A549 (cell line): ENCODE measurements at places on chromosomes 13 and 19. TPM values are rescaled to one million over a fixed set of nuclear protein-coding genes. Genes with fewer than 3 reads are reported as not detected.
A peak's percentile ranks its signal among the peaks of the same experiment; 100 is the strongest.

- no peak for DNase-seq
Measured at GRCh38 chr19:2926341-2927031, 18.3 kb downstream of the ZNF77 start.

DNA sequence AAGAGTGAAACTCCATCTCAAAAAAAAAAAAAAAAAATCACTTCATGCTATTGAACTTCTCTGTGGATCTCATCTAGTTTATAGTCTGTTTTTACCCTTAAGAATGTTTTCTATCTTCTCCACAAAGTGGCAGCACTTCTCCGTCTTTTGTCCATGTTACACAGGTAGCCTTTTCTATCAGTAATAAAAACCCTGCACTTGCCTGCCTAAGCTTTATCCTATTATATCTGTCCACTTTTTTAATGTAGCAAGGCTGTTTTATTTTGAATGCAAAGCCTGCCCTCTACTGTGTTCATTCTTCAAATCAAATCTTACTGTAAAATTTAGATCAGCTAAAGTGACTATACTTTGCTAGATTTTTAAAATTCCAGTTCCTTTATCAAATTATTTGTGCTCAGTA lies 124.0 kb downstream of the STOML3 start:
- DNase-seq, result peak; percentile 1

- no peak for DNase-seq
Measured at GRCh38 chr13:59691501-59692066, 472.1 kb downstream of the DIAPH3 start.

GRCh38 chr19:48737360-48737998 lies 2.9 kb downstream of the RASIP1 start:
- peak; percentile 68 for DNase-seq

- no peak for DNase-seq
Measured at GRCh38 chr13:50378509-50379044, 363.3 kb downstream of the KCNRG start.

- DNase-seq, result peak; percentile 92
Measured at GRCh38 chr19:1183543-1184172, 9.6 kb upstream of the SBNO2 start.

DNA sequence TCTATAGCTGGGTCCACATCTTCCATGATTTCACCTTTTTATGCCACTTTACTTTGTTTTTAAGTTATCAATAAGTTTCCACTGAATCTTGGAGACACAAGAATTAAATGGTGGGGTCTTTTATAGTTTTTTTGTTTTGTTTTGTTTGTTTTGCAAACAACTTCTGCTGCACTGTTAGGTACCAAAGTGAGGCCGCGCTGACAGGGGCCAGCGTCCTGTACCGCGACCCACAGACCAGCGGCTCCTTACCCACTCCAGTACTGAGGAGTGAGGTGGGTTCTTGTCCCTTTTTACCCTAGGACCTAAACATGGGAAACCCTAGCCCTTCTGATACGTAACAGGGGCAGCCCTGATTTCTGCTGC lies 75.8 kb upstream of the MCF2L start:
- DNase-seq, result no peak

GRCh38 chr13:59890054-59890453 lies 273.7 kb downstream of the DIAPH3 start:
- DNase-seq, result no peak

- DNase-seq, result no peak
Measured at GRCh38 chr13:46726347-46726746, 70.6 kb downstream of the ESD start.

DNA sequence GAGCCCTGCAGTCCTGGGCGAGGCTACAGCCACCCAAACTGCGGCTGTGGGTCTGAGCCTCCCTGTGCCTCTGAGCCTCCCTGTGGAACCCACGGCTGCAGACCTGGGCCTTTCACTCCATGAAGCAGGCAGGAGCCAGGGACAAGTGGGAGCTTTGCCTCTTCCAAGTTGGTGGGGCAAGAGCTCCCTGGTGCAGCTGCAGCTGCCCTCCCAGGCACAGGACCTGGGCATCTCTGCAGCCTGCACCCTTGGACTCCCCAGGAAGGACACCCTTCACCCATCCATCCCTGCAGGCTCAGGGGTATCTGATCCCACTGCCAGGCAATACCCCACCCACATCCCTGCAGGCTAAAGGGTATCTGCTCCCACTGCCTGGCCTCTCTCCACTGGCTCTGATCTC lies 2.3 kb downstream of the TEX26 start:
- no peak for DNase-seq

GRCh38 chr19:51440846-51441409 lies 17.3 kb downstream of the SIGLEC8 start:
- DNase-seq, result peak; percentile 24

DNA sequence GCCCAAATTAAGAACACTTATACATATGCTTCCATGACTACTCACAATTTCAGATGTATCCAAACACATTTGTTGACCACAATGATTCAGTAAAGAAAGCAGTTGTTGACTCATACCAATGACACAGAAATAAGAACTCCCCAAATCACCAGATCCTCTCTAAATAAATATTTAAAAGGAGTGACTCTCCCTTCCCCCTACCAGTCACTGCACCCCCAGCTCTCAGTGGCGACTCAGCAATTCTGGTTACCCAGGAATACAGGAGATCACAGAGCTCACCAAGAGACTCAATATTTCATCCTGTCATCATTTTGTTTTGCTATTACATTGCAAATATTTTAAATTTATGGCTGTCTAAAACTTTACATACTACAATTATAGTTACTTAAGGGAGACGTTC lies 131.5 kb downstream of the RGCC start:
- DNase-seq, result peak; percentile 35

DNA sequence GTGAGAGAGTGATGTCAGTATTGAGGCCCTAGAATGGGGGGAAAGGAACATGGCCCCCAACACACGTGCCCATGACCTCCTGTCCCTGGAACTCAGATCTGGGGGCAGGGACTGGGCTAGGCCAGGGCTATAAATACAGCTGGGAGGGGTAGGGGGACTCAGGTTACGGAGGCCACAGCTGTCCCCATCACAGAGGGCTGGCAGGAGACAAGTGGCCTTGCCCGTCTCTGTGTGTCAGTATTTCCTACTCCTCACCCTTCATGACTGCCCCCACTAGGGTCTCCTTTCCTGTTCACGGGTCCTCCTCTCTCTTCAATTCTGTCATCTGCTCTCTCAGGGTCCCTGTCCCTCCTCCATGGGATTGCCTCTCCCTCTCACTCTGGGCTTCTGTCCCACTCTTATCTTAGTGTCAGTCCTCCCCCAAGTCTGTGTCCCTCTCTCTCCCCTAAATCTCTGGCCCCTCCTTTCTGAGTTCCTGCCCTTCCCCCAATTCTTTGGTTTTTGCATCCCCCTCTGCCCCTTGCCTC lies 687 bp upstream of the HRC start:
- no peak for DNase-seq

DNA sequence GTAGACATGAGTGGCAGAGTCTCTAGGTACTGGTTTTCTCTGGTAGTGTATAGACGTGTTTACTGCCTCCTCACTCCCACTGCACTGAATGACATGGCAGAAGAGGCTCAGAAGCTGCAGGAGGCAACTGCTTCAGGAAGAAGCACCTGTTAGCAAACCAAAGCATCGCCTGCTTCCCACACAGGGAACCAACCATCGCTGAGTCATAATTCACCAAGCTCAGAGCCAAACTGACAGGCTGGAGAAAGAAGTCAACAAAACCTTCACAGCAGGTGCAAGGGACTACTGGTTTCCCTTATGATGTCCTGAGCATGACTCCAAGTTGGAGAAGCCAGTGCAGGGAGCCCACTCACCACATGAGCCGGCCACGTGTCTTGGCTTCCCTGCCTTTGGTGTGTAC lies 69.8 kb downstream of the KCTD12 start:
- DNase-seq, result no peak

GRCh38 chr19:18649371-18650020 lies 12.7 kb downstream of the KLHL26 start:
- no peak for DNase-seq

- DNase-seq, result no peak
Measured at GRCh38 chr19:31970027-31970461, 375.4 kb upstream of the ZNF507 start.

DNA sequence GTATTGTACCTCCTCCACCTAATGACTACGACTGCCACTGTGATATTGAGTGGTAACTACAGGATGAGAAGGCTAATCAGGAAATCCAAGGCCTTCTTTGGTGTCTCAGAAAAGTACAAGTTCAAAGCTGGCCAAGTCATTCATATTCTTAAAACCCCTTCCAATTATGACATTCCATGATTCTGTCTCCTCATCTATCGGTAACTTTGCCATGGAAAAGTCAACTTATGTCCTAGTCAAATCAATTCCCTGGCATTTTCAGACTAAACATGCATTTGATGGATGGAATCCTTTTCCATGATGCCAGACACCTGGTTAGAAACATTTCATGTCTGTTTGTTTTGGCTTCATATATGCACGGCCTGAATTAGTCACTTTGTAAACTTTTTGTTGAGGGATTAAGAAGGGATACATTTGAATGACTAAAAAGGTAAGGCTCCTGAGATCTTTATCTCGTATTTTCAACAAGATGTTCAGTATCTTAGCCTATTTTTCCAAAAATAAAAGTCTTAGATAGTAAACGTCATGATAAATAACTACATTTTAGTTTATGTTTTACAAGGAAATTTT lies 186.5 kb downstream of the NHLRC3 start:
- DNase-seq, result no peak

GRCh38 chr19:15129856-15130585 lies 22.8 kb downstream of the SYDE1 start:
- DNase-seq, result no peak

DNA sequence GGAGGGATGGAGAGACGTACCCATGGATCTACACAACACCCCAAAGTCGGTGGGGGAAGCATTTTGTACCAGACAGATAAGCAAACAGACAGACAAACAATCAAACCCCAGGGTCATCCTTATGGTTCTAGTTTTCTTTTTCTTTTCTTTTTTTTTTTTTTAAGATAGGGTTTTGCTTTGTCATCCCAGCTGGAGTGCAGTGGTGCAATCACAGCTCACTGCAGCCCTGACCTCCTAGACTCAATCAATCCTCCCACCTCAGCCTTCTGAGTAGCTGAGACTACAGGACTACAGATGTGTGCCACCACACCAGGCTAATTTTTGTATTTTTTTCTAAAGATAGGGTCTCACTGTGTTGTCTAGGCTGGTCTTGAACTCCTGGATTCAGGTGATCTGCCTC lies 17.9 kb upstream of the FBL start:
- no peak for DNase-seq

DNA sequence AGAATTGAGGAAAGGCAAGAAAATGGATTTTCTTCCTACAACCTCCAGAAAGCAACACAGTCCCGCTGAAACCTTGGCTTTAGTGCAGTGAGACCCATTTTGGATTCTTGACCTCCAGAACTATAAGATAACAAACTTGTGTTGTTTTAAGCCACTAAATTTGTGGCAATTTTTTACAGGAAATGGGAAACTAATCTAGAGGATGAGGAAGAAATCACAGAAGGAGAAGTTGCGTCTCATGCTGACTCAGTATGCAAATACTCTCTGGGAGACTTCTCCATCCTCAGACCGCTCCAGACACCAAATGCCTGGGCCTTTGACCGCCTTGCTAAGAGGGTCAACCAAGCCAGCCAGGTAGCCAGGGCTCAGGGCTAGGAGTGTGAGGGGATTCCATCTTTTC lies 13.1 kb upstream of the CEACAM16 start:
- peak; percentile 60 for DNase-seq

DNA sequence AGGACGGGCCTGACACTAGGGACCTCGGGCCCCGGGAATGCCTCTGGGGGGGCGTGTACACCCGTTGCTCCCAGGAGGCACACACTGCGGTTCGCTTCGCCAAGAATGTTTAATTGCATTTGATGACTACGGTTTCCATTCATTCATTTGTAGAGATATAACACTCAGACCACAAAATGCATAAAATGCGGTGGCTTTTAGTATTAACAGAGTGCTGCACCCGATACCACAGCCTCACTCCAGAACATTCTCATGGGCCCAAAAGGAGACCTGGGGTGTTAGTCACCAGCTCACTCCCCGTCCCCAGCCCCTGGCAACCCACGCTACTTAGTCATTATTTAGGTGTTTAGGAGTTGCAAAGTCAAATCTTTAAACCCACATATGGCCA lies 21.8 kb downstream of the HCN2 start:
- no peak for DNase-seq

The NLRP9 gene
- not detected in 3 replicates for polyA plus RNA-seq

The ANKRD24 gene
- polyA plus RNA-seq, result 0.28 to 0.54 TPM (median 0.36 TPM) in 3 replicates

The ANGPTL8 gene
- 0.16 TPM in 1 of 3 replicates, not detected in the others for polyA plus RNA-seq

The KIR2DL4 gene
- not detected in 3 replicates for polyA plus RNA-seq

The ANGPTL4 gene
- 12.3 to 18.1 TPM (median 15.1 TPM) in 3 replicates for polyA plus RNA-seq

The TMEM38A gene
- 1.1 to 2.1 TPM (median 1.5 TPM) in 3 replicates for polyA plus RNA-seq

The ZNF606 gene
- polyA plus RNA-seq, result 4.5 to 5.1 TPM (median 4.5 TPM) in 3 replicates

The PRR12 gene
- 13.0 to 16.3 TPM (median 15.6 TPM) in 3 replicates for polyA plus RNA-seq

The CLEC17A gene
- not detected in 3 replicates for polyA plus RNA-seq
